ENCODE measurements at places on chromosomes 11 and 22.

DNA sequence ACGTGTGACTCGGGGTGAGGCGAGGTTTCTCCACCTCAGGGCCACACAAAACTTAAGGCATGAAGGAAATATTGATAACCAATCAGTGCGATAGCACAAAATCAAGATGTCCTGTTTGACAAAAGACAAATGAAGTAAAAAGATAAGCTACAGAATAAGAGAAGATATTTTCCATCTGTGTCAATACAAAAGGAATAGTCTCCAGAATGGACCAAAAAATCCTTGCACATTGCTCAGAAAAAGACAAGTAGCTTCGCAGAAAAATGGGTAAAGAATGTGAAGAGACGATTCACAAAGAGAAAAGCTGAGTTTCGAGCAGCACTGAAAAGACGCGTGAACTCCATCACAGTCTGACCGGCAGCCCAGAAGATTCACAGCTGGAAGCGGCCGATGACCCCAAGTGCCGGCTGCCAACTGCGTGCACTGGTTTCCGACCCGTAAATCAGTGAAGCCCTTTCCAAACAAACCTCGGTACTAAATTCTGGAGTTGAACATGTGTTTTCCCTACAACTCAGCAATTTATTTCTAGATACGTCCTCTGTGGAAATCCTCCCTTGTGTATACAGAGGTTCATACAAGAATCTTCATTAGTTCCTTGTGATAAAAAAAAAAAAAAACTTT, 308.4 kb downstream of the BRD1 start:
- DNase-seq: no peak

DNA sequence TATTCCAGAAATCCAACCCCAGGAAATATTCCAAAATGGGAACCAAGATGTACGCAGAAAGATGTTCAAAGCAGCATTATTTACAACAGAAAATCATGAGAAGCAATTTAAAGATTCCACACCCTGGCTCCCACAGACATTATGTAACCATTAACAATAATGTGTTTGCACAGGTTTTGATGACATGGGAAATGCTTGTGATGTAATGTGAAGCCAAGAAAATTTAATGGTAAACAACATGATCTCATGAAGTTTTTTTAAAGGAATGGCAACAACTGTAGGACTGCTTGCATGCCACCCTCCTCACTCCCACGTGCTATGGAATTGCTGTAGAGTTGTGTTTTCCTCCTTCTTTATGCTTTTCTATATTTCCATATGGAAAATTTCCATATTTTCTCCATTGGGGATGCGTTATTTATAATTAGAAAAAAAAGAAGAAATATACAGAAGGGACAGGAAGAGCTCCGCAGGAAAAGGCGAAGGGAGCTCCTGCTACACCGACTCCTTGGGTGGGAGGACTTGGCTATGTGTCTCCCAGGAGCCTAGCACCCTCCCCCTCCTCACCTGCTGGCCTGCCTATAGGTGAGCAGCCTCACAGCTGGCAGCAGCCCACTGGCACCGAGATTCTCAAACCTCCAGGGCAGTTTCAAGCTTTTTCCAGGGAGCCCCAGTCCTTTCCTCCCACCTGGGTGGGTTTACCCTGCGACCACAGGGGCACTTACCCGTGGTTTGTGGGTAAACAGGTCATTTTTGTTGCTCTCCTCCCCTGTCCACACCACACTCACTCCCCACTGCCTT, 20.9 kb downstream of the LRFN4 start:
- DNase-seq: peak; percentile 59

GRCh38 chr11:116742104-116742503, 30.7 kb downstream of the BUD13 start:
- DNase-seq: peak; percentile 77

DNA sequence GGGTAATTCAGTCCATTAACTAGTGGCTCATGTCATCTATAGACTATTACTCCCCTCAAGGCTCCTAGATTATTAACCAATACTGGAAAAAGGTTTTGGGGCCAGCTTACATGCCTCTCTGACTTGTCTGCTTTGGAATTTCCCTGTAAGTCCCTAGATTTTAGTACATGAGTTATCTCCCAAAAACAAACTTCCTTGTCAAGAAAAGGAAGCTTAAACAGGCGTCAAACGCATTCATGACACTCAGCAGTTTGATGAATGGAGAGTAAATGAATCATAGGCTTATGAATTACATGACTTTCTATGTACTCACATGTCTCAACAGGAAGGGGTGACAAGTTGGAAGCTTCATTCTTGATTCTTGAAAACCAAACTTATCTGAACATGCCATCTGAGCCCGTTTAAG, 70.8 kb downstream of the BLID start:
- peak; percentile 90 for DNase-seq

DNA sequence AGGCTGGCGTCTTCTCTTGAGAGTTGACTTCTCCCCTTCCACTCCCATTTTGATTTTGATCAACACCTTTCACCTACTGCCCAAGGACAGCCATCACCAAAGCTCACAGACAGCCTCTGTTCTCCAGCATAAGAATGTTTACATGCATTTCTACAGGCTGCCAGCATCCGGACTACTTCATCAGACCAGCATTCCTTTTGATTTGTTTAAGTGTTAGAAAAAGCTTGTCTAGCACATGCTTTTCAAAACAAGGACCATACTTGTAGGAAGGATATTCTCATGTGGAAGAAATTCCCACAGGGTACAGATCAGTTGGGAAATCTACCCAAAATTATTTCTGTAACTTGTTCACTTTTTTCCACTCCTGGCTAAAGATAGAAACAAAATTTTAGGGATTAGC, 6.2 kb upstream of the KCNA4 start:
- DNase-seq: no peak

DNA sequence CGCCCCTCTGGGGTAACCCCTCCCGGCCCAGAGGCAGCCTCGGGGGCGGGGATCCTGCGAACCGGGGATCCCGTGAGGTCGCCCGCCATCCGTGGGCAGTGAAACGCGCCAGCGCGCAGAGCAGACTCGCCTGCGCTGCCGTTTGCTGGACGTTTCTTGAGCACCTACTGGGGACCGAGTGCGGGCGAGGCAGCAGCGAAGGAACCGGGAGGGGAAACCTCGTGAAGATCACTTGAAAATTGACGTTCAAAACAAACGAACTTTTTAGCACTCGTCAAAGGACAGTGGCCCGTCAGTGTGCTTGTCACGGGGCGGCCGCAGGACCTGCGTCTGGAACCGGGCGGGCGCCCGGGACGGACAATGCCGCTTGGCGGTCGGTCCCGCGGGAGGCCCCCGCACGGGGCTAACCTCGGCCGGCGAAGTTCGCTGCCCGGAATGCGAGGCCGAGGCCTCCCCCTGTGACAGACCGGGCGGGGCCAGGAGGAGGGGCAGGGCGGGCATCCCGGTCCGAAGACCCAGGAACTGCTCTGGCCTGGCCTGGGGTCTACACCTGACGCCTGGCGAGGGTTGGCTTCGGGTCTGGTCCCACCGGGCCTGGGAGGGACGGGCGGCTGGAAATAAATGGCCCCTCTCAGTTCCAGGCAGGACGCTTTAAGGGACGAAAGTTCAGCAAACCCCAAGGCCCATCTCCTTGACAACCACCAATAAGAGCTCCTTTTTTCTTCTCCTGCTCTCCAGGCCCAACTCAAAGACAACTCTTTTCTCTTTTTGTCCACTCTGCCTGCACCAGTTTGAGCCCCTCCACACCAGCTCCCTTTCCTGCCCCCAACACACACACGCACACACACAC, 723 bp upstream of the SCUBE1 start:
- no peak for DNase-seq

All from iris pigment epithelial cell (primary cell).